ENCODE measurements at places on chromosomes 2 and 18.

DNA sequence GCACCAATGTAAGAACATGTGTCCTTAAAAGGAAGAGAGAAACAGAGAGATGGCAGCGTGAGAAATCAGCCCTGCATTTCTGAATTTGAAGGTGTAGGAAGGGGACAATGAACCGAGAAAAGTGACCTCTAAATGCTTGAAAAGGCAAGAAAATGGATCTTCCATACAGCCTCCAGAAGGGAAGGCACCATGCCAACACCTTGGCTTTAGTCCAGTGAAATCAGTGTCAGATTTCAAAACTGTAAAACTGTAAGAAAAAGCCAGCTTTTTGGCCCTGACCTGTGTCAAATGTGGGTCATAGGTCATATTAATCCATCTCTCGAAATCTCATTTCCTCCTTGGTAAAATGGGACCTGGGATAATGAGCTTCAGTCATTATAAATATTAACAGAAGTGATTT is 762.3 kb downstream of the DCDC2C start:
- DNase-seq, result no peak

DNA sequence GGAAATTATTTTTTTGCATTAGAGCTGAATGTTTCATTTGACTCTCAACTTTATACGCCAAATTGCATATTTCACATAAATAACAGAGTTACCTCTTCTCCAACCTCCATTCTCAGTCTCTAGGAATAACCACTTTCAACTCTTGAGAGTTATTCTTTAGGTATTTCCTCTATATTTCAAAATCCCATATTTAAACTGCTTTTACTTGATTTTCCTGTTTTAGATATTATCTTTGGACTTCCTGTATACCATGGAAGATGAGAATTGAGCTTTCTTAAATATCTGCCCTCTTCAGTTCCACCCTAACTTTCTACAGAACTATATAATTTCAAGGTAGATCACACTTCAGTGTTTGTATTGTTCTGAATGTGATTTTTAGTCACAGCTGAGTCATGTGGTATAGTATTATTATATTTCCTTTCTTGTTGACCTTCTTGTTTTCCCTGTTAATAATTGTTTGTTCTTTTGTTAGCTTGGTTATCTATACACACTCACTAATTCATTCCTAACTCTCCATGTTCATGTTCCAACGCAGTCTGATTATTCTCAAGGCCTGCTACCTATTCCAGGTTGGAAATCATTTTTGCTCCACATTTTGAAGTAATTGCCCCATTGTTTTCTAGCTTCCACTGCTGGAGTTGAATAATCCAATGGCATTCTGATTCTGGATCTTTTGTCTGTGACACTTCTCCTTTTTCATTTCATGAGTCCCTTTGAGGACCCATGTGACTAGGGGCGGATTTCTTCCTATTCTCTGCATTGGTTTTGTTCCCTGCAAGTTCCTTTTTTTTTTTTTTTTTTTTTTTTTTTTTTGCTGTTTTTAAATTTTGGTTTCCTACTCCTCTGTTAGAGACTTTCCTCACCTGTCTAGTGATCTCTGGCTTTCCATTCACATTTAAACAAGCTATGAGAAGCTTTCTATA is 156.8 kb upstream of the RBMS1 start:
- DNase-seq, result no peak

GRCh38 chr2:197152451-197153228 is 157.9 kb downstream of the ANKRD44 start:
- no peak for DNase-seq

DNA sequence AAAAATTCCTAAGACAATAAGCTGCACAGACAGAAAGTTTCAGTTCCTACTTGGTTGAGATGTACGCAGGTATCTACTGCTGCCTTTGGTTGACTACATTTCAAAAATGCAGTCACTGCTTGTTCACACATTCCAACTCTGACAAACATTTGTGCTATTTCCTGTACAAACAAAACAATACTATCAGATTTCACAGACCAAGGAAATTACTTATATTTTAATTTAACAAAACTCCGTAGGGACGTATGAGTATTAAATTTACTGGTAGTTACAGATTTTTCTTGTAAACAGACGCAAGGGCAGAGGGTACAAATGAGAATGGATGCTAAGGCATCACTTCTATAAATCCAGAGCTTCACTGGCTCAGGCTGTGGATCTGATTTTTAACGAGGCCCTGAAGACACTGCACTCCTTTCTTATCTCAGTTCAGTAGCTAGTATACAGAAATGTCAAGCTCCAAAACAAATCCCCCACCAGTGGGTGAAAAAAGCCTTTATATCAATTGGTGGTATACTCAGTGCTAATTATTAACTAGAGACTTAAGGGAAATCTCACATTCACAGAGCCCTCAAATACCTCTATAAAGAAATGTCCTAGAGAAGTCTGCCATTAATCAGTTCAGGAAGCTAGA is 31.7 kb upstream of the TTC32 start:
- no peak for DNase-seq

DNA sequence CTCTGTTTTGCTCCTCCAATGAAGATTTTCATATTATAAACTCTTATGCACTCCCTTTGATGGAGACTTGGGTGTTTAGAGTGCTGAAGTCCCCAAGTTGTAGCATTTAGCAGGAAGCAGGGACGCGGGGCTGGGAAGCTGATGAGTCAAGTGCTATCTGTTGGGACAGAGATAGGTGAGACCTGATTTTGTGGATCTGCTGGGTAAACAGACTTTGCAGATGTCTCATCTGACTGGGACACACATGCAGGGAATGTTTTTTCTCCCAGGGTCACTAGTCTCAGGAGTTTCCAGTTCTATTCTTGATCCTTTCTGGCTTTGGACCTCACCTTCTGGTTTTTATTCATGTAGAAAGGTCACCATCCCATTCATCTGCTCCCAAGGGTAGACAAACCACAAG is 79.7 kb upstream of the ACAA2 start:
- no peak for DNase-seq

DNA sequence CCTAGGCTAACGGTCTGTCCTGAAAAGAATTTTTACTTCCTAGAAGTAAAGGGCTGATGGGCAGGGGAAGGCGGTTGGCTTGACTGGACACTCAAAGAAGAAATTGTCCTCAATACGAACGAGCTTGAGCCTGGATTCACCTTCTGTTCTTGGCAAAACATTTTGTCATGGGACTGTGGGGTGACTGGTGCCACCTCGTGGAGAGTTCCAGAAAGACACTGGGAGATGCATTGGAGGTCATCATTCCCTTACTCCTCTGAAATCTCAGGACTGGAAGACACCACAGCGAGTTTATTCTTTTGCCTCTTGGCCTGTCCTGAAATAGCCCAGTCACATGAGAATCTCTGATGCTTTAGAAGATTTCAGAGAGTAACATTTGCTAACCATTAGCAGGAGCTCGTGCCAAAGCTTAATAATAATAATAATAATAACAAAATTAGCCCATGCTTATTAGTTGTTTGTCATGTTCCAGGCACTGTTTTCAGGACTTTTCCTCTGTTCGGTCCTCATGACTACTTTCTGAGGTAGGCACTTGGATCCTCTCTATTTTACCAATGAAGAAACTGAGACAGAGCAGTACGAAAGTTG is 44.5 kb downstream of the TMEM182 start:
- DNase-seq, result no peak

GRCh38 chr2:137194111-137194510 is 428.8 kb downstream of the THSD7B start:
- DNase-seq, result no peak

DNA sequence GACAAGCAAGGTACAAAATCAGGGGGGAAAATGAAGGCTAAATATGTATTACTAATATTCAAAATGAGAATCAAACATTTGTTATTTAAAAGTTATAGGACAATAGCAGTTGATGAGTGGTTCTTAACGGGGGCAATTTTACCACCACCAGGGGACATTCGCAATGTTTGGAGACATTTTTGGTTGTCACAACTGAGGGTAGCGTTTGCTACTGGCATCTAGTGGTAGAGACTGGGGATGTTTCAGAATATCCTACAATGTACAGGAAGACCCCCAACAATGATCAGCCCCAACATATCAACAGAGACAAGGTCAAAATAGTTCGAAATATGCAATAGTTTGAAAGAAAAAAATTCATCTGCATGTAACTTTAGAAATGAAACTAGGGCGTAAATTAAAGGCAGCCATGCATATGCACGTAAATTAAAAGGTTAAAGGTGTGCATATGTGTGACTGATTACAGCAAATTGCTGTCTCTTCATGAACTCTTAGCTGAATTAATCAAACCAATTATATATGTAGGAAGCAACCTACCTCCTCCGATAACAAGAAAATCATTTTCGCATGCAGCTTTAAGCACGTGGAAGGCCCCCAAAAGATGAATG is 61.2 kb upstream of the CUL3 start:
- DNase-seq, result no peak

- DNase-seq, result no peak
These were observed 122.9 kb upstream of the SOX11 start for GRCh38 chr2:5569256-5569655.

DNA sequence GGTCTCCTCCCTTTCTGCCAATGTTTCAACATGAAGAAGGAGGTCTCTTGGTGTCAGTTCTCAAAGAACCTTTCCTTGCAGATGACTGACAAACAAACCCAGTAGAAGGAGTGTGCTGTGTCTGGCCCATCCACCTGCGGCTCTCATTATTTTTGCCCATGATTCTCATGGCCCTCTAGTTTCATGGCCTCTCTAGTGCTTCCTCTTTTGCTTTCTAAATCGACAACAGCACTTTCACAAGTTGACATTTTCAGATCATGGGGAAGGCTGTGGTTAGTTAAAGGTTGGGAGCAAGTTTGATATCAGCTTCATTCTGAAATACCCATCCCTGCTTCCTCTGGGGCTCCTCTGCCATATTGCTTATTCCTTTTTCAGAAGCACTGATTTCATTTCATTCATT is 805.2 kb downstream of the SLC4A3 start:
- no peak for DNase-seq

GRCh38 chr2:150145299-150145692 is 342.2 kb downstream of the RND3 start:
- DNase-seq, result no peak

GRCh38 chr2:165645930-165646831 is 147.9 kb downstream of the GALNT3 start:
- no peak for DNase-seq

DNA sequence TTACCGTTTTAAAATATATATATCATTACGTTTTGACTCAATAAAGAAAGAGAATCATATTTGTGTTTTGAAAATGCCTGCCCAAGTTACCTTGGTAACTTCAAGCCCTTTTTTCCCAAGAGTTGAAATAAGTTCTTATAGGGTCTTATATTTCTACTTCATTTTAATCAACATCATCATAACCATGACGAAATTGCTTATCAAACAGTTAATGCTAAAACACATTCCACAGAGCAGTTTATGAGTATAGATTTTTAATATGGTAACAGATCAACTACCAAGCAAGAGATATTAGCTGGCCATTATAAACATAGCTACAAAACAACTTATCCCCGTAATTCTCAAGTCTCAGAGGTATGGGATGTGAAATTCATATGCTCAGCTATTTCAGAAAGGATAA is 197.9 kb upstream of the LRRTM4 start:
- DNase-seq, result no peak

DNA sequence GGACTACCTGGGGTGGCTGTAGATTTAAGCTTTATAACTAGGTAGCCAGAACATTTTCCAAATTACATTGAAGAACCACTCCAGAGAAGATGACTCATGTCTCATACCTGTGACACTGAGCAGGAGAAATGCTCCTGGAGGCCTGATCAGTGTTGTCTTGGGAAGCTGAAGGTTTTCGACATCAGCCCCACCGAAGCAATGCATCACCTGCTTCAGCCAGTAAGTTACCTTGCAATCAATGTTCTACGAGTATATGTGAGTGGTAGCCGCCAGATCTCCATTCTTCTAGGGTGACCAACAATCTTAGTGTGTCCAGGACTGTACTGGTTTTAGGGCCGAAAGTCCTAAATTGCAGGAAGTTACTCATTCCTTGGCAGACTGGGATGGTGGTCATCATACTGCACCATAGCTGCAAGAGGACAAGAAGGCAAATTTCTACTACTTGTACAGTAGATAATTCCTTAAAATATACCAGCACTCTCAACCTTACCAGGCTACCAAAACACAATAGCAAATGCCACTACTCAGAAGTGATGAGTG is 109.3 kb upstream of the LINC00305 start:
- DNase-seq, result no peak

DNA sequence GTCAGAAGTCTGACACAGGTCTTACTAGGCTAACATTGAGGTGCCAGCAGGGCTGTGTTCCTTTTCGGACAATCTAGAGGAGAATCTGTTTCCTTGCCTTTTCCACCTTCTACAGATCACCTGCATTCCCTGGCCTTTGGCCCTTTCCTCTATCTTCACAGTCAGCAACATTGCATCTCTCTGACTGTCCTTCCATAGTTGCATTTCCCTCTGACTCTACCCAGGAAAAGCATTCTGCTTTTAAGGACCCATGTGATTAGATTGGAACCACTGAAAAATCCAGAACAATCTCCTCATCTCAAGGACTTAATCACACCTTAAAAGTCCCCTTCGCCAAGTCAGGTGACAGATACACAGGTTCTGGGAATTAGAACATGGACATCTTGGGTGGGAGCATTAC is 181.5 kb downstream of the SLC8A1 start:
- no peak for DNase-seq

- no peak for DNase-seq
These were observed 4.8 kb downstream of the SOX11 start for GRCh38 chr2:5696945-5697521.

DNA sequence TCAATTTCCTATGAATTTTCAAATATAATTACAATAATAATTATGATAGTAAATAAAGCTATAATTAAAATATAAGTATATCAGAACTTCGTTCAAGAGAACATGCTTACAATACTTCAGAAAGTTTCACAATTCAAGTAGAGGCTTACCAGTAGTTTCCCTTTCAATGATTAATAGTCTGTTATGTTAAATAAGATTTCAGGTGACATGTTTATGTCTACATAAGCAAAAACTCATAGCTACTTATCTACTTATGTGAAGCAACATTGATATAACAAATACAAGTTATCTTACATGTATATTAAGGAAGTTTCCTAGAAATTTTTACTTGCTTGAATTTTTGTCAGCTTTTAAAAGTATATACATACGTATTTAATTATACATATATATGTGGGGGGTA is 4.5 kb upstream of the COL3A1 start:
- DNase-seq, result no peak

DNA sequence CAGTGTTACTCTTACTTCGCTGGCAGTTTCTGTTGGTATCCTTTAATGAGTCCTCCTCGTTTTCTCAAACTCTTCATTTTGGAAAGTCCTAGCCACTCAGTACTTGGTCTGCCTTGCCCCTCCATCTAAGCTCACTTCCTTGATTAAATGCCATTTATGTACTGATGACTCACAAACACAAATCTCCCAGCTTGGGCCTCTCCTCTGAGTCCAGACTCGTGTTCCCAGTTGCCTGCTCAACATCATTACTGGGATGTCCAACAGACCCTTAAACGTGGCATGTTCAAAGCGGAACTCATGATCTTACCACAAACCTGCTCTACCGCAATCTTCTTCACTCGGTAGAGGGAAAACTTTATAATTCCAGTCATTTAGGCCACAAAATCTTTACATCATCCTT is 13.8 kb upstream of the CCDC68 start:
- no peak for DNase-seq

- DNase-seq, result no peak
These were observed 337.8 kb upstream of the CDH2 start for GRCh38 chr18:28514699-28515098.

- DNase-seq, result no peak
These were observed 2.7 kb downstream of the RSAD2 start for GRCh38 chr2:6880200-6880733.
